ENCODE measurements at places on chromosomes 6 and 20. TPM values are rescaled to one million over a fixed set of nuclear protein-coding genes. Genes with fewer than 3 reads are reported as not detected.

DNA sequence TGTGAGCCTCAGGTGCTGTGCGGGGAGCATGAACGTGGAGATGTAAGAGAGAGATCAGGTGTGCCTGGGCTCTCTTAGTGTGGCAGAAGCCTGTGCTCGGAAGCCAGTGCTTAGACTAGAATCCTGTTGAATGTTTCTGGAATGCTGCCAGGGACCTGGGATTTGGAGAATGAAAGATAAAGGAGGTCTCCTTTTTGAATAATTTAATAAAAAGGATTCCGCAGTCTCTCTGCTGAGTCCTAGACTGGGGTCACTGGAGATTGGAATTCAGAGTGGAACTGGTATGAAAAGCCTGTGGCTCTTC is 18.8 kb upstream of the EFCAB8 start:
- no peaks in the 10 kb centered on the region for H3K4me1 ChIP-seq
- no peaks in the 10 kb centered on the region for H3K27me3 ChIP-seq
- no peak overlapping the region for H3K27ac ChIP-seq

GRCh38 chr6:13319891-13320564 is 8.3 kb downstream of the TBC1D7 start:
- H3K27me3 ChIP-seq = no peaks in the 10 kb centered on the region
- no peak for DNase-seq
- no peak overlapping the region for H3K4me3 ChIP-seq
- no peak overlapping the region for H3K27ac ChIP-seq

DNA sequence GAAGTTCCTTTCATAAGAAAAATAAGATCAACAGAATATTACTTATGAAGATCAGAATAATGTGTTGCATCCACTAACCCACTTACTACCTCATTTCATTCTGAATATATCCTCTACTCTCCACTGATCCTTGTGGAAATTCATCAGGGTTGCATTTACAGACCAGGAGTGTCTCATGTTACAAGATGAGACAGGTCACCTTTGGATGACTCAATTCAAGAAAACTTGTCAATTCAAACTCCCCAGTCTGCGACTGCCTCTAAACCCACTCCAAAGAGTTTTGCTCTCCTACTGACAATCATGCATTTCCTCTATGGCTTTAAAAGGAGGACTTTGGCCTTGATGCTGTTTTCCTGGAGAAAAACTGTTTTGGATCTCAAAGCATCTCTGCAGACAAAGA is 68.4 kb downstream of the ID4 start:
- H3K4me3 ChIP-seq = no peak overlapping the region
- peak overlapping the region; percentile 4 for H3K27ac ChIP-seq
- no peaks in the 10 kb centered on the region for H3K36me3 ChIP-seq

- no peak overlapping the region for H3K27ac ChIP-seq
- no peak overlapping the region for H3K4me3 ChIP-seq
- no peak for DNase-seq
- H3K27me3 ChIP-seq = peaks cover 100% of the 10 kb centered on the region
Measured at GRCh38 chr20:59214073-59214472, 50.5 kb downstream of the ZNF831 start.

DNA sequence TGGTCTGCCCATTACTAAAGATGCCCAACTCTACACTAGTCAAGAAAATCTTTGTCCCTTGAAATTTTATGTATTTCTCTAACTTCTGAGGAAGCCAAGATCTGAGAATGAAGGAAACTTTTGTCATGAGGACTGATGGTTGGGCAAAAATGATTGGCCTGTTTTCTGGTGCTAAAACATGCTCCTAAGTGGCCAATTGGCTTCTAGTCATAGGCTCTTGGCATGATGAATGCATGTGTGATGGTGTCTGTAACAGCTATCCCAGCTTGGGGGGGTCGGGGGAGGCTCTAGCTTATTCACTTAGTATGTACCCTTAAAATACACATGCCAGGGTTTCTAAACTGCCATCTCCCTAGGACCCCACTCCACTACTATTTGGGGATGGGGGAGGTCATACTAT is 228.6 kb downstream of the ZNF217 start:
- H3K4me1 ChIP-seq = no peaks in the 10 kb centered on the region
- no peak overlapping the region for H3K4me3 ChIP-seq
- no peak for DNase-seq
- H3K27ac ChIP-seq = no peak overlapping the region

DNA sequence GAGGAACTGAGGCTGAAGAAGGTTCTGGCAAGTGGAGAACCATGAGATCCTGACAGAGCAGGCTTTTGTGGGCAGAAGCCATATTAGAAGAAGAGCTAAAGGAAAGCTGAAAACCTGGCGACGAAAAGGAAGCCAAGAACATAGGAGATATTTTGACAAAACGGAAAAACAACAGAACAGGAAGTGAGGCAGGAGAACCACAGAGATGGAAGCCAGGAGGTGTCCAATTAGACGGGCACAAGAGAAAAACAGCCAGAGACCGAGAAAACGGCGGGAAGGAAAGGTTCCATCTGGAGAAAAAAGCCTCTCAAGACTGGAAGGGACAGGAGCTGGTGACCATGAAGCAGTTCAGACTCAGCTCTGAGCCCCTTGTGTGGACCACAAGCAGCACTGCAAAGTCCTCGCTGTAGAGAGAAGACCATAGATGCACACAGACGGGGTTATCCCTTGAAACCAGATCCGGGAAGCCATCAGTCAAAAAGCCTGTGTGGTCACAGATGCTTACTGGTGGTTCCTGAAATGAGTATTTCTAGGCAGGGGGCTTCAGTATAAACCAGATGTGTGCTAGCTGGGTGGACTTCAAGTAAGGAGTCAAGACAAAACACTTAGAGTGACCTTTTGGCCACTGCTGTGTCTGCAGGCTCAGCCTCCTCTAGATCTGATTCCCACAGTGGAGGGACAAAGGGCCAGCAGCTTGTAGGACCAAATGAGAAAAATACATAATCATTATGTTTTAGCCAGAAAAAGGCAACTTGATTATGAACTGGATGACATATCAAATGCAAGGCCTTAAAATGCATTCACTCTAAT is 30.7 kb downstream of the SSR1 start:
- DNase-seq = no peak
- H3K36me3 ChIP-seq = peaks cover 12% of the 10 kb centered on the region
- H3K4me1 ChIP-seq = no peaks in the 10 kb centered on the region
- no peak overlapping the region for H3K27ac ChIP-seq
- H3K4me3 ChIP-seq = no peak overlapping the region

- H3K4me1 ChIP-seq = peaks cover 67% of the 10 kb centered on the region
- DNase-seq = no peak
- no peaks in the 10 kb centered on the region for H3K27me3 ChIP-seq
- no peak overlapping the region for H3K4me3 ChIP-seq
Measured at GRCh38 chr6:108676555-108676954, 115.8 kb downstream of the FOXO3 start.

DNA sequence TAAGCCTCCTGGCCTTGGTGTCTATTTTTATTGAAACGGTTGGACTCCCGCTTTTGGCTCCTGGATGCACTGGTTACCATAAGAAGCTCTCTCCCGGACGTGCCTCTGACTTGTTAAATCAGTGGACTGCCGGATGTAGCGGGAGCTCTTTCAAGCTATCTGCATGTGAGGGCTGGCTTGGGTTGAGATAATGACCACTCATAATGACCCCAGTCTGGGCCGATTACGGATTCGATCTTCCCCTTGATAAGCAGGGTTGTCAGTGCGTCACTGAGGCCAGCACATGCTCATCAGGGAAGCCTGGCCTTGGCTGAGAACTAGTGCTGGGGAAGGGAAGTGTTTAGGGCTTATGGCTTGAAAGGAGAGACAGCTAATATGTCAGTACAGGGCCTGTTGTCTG is 528.1 kb downstream of the CDH26 start:
- no peak for DNase-seq
- H3K4me3 ChIP-seq = no peak overlapping the region
- H3K27me3 ChIP-seq = no peaks in the 10 kb centered on the region
- H3K27ac ChIP-seq = no peak overlapping the region

GRCh38 chr20:32582659-32583580 is 2.2 kb downstream of the NOL4L start:
- no peak for DNase-seq
- H3K27ac ChIP-seq = no peak overlapping the region
- H3K36me3 ChIP-seq = peaks cover 9% of the 10 kb centered on the region
- H3K27me3 ChIP-seq = peaks cover 66% of the 10 kb centered on the region

Gene ERVFRD-1
- total RNA-seq = not detected

- H3K27me3 ChIP-seq = peaks cover 40% of the 10 kb centered on the region
- no peaks in the 10 kb centered on the region for H3K36me3 ChIP-seq
- H3K4me3 ChIP-seq = no peak overlapping the region
- H3K27ac ChIP-seq = no peak overlapping the region
- no peak for DNase-seq
- H3K4me1 ChIP-seq = no peaks in the 10 kb centered on the region
Measured at GRCh38 chr6:36374972-36375371, 12.5 kb downstream of the ETV7 start.

- no peak overlapping the region for H3K4me3 ChIP-seq
- no peaks in the 10 kb centered on the region for H3K36me3 ChIP-seq
- DNase-seq = no peak
- no peak overlapping the region for H3K27ac ChIP-seq
Measured at GRCh38 chr6:151723152-151723551, 84.3 kb upstream of the ESR1 start.

Gene RNF39
- 1.4 TPM for total RNA-seq

DNA sequence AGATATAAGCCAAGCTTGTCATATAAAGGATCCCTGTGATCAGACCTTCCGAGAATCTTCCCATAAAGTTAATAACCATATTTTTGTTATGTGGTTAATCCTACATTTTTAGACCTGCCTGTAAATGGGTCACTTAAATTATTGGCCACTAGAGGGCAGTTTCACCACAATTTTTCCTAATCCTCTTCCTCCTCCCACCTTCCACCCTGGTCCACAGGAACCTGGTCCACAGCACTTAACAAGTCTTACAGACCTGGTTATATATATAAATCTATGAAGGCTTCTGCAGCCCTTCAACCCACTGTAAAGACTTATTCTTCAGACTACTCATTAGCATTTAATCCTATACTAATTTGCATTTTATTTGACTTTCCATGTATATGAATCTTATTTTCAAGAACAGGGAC is 28.3 kb downstream of the MRS2 start:
- no peak overlapping the region for H3K4me3 ChIP-seq
- DNase-seq = peak; percentile 58
- no peaks in the 10 kb centered on the region for H3K27me3 ChIP-seq
- H3K36me3 ChIP-seq = peaks cover 9% of the 10 kb centered on the region
- no peak overlapping the region for H3K27ac ChIP-seq

Gene SLC35F1
- not detected for total RNA-seq

Gene NRSN1
- 0.14 TPM for total RNA-seq

Gene CRISP2
- not detected for total RNA-seq

Gene ATRN
- 28.3 TPM for total RNA-seq

GRCh38 chr6:18976091-18976490 is 588.9 kb downstream of the RNF144B start:
- H3K36me3 ChIP-seq = no peaks in the 10 kb centered on the region
- no peak overlapping the region for H3K4me3 ChIP-seq
- H3K27me3 ChIP-seq = peaks cover 28% of the 10 kb centered on the region
- no peak overlapping the region for H3K27ac ChIP-seq
- no peak for DNase-seq
- H3K4me1 ChIP-seq = no peaks in the 10 kb centered on the region

Gene VSX1
- total RNA-seq = not detected

DNA sequence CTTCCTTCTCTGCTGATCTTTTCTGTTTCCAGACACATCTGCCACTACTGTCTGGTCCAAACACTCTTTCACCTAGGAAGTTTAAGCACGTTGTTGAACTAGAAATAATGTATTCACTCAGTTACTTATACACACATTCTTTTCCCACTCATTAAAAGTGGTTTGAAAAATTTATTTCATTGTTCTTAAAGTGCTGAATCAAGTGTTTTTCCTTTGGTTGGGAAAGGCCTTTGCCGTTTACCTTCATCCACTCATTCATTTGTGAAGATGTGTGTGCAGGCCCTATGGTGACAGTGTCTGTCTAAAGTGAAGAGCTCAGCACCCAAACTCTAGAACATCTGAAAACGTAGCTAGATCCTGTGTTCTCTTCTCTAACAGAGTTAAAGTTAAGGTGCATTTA is 64.2 kb upstream of the AGPAT4 start:
- no peaks in the 10 kb centered on the region for H3K36me3 ChIP-seq
- DNase-seq = no peak
- H3K27me3 ChIP-seq = no peaks in the 10 kb centered on the region

Gene SIRPB1
- 3.4 TPM for total RNA-seq

Gene HLA-G
- 0.45 TPM for total RNA-seq

Gene BPIFA1
- total RNA-seq = not detected

Gene UCKL1
- 86.3 TPM for total RNA-seq

Gene OPN5
- total RNA-seq = not detected

DNA sequence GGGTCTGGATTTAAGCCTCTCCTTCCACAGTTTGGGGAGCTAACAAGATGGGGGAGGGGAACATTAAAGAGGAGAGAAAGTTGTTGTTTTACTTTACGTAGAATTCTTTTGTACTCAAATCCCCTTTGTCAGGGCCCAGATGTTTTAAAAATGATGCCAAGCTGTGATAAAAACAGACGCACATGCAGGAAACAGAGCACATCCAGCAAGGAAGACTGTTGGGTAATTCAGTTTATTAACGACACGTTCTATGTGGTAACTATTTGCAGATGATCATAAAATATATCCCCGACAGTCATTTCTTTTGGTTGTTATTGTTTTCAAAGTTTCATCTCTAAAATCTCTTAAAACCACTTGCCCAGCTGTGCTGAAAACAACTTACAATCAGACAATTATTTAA is 307.0 kb upstream of the PRDM1 start:
- H3K27me3 ChIP-seq = no peaks in the 10 kb centered on the region
- H3K36me3 ChIP-seq = peaks cover 4% of the 10 kb centered on the region
- DNase-seq = no peak
- no peak overlapping the region for H3K4me3 ChIP-seq
- H3K27ac ChIP-seq = no peak overlapping the region
- peaks cover 34% of the 10 kb centered on the region for H3K4me1 ChIP-seq

All from Calu3 (cell line).